Uterus (tissue), 4 donors: ENCODE measurements at places on chromosomes 3 and 15. TPM values are rescaled to one million over a fixed set of nuclear protein-coding genes. Genes with fewer than 3 reads are reported as not detected.
A peak's percentile ranks its signal among the peaks of the same experiment; 100 is the strongest.

GRIP2 gene
- 8.0 TPM for total RNA-seq

- DNase-seq: no peak
These were observed 7.0 kb downstream of the MAPKAPK3 start for GRCh38 chr3:50623840-50624474.

GPR160 gene
- 21.0 TPM for total RNA-seq

DNA sequence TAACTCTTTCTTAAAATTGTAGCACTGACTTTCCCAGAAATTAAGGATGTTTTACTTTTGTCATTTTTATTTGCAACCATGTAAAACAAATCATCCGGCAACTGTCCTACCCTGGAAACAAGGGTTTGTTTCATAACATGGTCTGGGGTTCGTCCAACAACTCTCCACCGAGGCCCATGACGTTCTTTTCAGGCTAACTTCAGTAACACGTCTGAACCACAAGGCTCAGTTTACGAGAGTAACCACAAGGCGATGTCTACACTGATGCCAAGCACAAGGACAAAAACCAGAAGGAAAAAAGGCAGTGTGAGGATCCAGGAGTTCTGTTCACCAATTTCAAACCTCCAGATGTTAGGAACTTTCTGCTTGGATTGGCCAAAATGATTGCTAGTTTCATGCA is 546.1 kb downstream of the NTRK3 start:
- DNase-seq: peak; percentile 82

TMEM202 gene
- total RNA-seq: not detected

DNA sequence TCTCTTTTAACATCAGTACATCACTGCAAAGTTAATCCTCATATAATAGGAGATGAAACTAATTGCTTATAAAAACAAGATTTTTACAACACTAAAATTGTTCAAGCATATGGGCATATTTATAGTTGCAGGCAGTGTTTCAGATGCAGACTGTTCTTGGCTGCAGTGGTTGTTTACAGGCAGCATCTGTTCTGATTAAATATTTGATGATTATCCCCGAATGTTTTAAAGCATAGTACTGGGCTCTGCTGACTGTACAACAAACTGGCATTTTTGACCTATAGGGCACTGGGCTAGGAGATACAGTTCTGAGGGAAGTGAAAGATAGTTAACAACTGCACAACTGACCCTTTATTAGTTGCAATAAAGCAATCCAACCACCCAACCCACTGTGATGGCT is 113.6 kb downstream of the UBE3A start:
- no peak for DNase-seq

- no peak for DNase-seq
These were observed 26.5 kb downstream of the PLSCR1 start for GRCh38 chr3:146517684-146518435.

- no peak for DNase-seq
These were observed 5.9 kb downstream of the CAMK2N2 start for GRCh38 chr3:184255291-184256039.

- DNase-seq: no peak
These were observed 87.4 kb downstream of the CHST2 start for GRCh38 chr3:143206955-143207337.

DNA sequence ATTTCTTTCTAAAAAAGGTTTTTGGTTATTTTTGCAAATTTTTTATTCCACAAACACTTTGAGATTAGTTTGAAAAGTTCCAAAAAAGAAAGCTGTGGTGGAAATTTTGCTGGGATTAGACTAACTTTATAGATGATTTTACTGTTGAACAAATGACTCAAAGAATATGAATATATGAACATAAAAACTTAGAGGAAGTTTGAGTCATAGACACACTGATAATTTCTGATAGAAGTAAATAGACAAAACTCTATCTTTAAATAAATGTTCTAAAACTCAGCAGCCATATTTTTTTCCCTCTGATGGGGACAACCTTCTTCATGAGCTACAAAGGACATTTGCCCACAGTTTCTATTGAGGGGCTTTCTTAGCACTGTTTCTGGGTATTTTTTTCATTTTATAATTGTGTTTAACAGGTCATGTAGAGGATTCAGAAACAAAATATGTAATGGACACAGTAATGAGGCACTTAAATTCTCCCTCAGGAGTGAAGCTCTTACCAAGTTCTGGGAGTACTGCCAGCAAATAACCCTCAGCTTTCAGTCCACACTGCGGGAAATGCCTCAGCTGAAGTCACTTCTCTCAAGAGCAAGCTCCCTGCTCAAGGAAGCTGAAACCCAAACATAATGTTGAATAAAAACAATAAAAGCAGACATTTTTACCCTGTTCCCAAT is 157.6 kb downstream of the NFKBIZ start:
- peak; percentile 64 for DNase-seq

GRCh38 chr3:118472586-118472985 is 562.1 kb downstream of the IGSF11 start:
- DNase-seq: no peak

- DNase-seq: no peak
These were observed 301.6 kb upstream of the THBS1 start for GRCh38 chr15:39279311-39279710.

DNA sequence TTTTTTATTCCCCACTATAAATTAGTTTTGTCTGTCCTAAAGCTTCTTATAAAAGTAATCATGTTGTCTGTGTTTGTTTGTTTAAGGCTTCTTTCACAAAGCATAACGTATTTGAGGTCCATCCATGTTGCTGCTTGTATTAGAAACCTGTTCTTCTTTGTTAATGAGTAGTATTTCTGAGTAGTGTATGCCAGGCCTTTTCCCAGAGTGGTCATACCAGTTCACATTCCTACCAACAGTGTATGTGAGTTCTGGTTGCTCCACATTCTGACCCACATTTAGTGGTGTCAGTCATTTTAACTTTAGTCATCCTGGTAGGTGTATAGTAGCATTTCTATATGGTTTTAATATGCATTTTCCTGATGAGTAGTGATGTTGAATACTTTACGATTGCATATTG is 98.6 kb downstream of the NEO1 start:
- DNase-seq: no peak

DNA sequence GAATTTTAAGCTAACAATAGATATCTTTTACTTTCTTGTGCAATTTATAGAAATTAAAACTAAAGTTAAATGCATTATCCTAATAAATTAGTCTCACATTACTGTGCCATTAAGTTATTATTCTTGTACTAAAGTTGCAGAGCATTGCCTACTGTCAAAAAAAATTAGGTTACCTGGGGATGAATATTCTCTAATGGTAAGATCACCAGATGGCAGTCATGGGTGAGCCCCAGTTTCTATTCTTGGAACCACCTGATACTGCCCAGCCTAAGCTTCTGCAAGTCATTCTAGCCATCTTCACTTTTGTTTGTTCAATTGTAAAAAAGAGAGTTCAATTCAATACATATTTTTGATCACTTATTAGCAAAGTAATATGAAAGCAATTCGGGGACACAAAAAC is 213.2 kb downstream of the CADM2 start:
- no peak for DNase-seq
